ENCODE measurements at places on chromosomes 11 and 22. TPM values are rescaled to one million over a fixed set of nuclear protein-coding genes. Genes with fewer than 3 reads are reported as not detected.

DNA sequence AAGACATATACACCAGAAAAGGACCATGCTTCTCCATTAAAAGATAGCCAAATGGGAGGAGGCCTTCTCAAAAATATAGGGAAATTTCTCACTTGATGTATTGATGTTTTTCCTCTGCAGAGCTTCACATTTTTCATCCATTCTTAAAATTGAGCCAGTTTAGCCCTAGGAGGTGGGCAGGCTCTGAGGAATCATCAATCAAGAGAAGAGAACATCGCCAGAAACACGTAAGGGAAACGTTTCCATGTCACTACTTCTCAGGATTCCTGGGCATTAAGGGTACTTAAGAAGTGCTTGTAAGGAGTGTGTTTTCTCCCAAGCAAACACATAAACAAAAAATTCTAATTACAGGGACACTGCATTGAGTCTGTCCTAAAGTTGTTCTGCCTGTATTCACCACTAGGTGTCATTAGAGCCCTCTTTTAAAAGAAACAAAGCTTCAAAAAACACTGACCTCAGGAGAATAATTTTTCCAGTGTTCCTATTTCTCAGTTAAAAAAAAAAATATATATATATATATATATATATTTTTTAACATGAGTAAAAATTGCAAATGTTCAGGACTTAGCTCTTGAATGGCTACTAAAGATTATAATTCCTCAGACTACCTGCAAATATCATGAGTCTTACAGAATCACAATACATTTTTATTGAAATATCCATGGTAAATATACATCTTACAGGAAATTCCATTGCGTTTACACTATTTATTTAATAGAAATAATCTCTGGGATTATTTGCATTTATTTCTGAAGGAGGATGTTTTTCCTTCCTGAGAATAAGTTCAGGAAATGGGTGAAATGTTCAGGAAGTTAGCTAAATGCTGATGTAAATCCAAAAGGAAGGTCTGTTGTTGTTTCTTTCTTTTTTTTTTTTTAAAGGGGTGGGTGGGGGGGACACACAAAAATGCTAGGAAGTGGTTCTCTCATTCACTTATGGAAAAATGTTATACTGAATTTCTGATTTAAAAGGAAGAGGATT lies 16.0 kb downstream of the FZD4 start:
- no peak overlapping the region for H3K27ac ChIP-seq
- no peaks in the 10 kb centered on the region for H3K36me3 ChIP-seq
- DNase-seq = peak; percentile 65

DNA sequence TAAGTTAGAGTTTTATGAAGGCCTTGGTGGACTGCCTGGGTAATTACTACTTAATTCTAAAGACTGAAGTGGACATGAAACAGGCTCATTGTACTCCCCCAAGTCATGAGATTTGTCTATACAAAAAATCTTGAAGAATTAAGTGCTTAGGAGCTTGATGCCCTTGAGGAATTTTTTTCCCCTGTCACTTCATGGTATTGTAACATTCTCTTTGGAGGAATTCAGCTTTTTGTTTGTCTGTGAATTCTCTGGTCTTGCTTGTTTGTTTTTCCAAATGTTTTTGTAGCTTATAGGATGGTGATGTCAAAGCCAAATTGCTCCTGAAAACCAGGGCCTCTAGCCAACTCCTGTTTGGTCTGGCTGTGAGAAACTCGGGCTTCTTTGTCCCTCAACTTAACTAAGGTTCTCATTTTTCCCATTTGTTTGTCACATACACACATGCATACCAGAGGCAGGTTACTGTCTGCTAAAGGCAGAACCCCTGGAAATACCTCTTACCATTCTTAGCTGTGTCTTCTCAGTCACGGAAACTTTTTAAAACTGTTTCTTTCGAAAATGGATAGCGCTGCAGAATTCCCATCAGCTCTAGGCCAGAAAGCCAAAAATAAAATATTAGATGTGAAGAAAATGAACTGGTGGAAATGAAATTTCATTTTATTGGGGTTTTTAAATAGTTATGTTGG lies 66.9 kb downstream of the AMOTL1 start:
- DNase-seq = no peak
- no peak overlapping the region for H3K4me3 ChIP-seq
- no peak overlapping the region for H3K27ac ChIP-seq
- no peaks in the 10 kb centered on the region for H3K36me3 ChIP-seq
- H3K4me1 ChIP-seq = no peaks in the 10 kb centered on the region

DNA sequence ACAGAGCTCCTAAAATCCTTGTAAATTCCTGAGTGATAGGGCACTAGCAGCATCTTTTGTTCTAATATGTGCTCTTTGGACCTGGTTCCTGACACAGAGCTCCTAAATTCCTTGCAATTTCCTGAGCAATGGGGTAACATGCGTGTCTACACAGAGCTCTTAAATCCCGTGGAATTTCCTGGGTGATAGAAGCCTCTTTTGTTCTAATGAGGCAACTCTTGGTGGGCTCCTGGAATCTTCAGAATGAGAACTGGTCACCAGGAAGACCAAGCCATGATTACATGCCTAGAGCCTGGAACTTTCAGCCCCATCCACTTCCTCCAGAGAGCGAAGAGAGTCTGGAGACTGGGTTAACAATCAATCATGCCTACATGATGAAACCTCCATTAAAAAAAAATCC lies 19.0 kb downstream of the RSF1 start:
- H3K4me3 ChIP-seq = no peak overlapping the region
- no peaks in the 10 kb centered on the region for H3K27me3 ChIP-seq
- no peak for DNase-seq
- H3K4me1 ChIP-seq = peaks cover 26% of the 10 kb centered on the region
- H3K27ac ChIP-seq = no peak overlapping the region
- H3K36me3 ChIP-seq = peaks cover 22% of the 10 kb centered on the region

Gene XKR3
- total RNA-seq = not detected

DNA sequence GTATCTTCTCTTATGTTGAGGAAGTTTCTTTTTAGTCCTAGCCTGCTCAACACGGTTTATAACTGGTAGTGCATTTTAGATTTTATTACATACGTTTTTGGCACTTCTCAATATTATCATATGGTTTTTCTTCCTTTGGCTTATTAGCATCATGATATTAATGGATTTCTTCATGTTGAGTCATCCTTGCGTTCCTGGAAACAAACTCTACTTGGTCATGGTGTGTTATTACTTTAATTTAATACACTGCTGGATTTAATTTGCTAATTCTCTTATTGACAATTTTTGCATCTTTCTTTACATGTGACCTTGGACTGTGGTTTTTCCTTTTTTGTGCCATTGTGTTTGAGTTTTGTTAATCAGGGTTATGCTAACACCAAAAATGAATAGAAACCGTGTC lies 20.5 kb downstream of the IGF2 start:
- H3K4me1 ChIP-seq = no peaks in the 10 kb centered on the region
- H3K27ac ChIP-seq = no peak overlapping the region

Gene OLFML1
- total RNA-seq = not detected
